ENCODE measurements at places on chromosomes 7 and 10. TPM values are rescaled to one million over a fixed set of nuclear protein-coding genes. Genes with fewer than 3 reads are reported as not detected.
A peak's percentile ranks its signal among the peaks of the same experiment; 100 is the strongest.

FAM25G gene
- polyA plus RNA-seq: not detected

DNA sequence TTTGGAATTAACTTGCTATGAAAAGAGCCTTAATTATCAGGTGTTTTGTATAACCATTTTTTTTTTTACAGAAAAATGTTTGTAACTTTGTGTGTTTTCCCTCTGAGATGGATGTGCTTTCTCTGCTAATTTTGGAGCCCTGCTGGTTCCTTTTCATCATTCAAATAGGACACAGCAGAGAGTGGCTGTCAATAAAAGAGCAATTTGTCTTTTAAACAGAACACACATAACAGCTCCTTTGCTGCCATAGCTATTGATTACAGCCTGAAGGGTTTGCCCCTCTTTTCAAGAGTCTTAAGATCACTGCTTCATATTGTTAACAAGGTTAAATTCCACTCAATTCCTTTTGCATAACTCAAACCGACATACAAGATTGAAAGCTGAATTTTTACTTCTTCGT, 187.2 kb upstream of the MBL2 start:
- no peak for DNase-seq

DNA sequence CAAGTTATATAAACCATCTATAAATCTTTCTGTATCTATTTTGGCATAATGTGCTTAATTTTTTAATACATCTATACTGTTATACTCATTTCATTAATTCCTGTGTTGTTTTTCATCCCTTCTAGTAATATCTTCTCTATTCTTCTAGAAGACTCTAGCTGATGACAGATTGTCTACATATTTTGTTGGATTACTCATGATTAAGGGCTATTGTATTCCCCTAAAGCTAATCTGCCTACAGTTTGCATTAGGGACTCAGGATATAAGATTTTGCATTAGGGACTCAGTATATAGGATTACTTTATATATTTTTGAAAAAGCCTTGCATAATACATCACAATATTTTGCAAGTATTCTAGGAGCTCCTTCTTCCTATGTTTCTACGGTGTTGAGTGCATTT, 8.3 kb upstream of the SEMA3A start:
- no peak for DNase-seq

DNA sequence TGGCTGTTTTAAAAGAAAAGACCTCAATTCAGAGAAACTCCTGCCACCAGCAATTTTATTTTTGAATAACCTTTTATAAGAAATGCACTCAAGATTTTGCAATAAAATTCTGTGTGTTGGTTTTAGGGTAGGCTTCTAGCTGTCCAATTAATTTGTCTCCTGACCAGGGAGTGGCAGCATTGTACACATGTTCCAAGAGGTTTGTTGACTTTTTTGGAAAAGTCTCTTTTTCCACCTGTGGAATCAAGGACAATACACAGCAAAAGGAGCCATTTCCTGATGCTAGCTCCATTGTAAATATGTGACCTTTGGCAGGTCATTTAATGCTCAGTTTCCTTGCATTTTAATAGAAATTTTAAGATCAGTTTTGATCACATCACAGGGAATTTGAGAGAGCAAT, 1.8 kb downstream of the GIMAP5 start:
- DNase-seq: no peak

GRCh38 chr10:59741048-59741447, 12.2 kb downstream of the MRLN start:
- no peak for DNase-seq

- DNase-seq: no peak
Measured at GRCh38 chr10:48670978-48671913, 13.4 kb upstream of the WDFY4 start.

- DNase-seq: peak; percentile 27
Measured at GRCh38 chr7:80890426-80891258, 28.2 kb downstream of the SEMA3C start.

All from muscle of arm (tissue), 14 donors.